ENCODE measurements at places on chromosomes 13 and 19.
A peak's percentile ranks its signal among the peaks of the same experiment; 100 is the strongest.

DNA sequence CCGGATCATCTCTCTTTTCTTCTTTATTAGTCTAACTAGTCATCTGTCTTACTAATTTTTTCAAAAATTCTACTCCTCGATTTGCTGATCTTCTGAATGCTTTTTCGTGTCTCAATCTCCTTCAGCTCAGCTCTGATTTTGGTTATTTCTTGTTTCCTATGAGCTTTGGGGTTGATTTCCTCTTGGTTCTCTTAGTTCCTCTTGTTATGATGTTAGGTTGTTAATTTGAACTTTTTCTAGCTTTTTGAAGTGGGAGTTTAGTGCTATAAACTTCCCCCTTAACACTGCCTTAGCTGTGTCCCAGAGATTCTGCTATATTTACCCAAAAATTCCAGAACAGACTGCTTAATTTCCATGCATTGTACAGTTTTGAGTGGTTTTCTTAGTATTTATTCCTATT is 3.4 kb downstream of the FCAR start:
- no peak for DNase-seq

DNA sequence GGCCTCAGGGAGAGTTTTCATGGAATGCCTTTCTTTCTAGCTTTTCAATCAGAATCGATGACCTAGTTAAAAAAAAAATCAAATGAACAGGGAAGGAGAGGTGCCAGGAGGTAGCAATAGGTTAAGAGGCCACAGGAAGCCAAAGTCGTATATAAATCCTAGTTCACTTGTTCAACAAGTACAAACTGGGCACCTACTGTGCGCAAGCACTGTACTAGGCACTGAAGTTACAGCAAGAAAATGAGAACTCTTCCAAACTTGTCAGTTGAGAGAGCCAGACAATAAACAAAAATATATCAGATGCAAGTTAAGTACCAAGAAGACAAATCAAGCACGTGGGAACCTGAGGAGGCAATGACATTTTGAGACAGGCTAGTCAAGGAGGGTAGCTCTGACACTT is 6.1 kb downstream of the SUGP2 start:
- DNase-seq = no peak

DNA sequence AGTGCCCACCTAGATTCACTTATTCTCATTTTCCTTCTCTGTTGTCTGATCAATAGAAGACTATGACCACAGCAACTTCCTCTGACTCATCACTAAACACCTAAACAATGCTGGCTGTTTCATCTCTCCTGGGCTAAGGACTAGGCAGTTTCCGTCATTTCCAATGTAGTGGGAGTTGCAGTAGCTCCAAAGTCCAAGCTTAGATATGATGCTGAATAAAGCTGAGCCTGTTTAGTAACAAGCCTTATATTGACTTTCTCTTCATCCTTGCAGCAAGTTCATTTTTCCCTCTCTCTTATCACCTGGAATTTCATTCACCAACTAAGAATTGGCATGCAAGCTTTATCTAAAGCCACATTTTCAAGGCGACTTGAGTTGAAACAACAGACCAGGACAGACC is 53.5 kb upstream of the PCDH9 start:
- no peak for DNase-seq

- no peak for DNase-seq
Measured at GRCh38 chr13:28684257-28684656, 25.3 kb downstream of the POMP start.

- no peak for DNase-seq
Measured at GRCh38 chr19:51576850-51577249, 5.8 kb downstream of the ZNF175 start.

GRCh38 chr13:79995334-79995733 is 345.6 kb downstream of the SPRY2 start:
- DNase-seq = no peak

- DNase-seq = no peak
Measured at GRCh38 chr13:20571676-20572075, 4.7 kb downstream of the IFT88 start.

DNA sequence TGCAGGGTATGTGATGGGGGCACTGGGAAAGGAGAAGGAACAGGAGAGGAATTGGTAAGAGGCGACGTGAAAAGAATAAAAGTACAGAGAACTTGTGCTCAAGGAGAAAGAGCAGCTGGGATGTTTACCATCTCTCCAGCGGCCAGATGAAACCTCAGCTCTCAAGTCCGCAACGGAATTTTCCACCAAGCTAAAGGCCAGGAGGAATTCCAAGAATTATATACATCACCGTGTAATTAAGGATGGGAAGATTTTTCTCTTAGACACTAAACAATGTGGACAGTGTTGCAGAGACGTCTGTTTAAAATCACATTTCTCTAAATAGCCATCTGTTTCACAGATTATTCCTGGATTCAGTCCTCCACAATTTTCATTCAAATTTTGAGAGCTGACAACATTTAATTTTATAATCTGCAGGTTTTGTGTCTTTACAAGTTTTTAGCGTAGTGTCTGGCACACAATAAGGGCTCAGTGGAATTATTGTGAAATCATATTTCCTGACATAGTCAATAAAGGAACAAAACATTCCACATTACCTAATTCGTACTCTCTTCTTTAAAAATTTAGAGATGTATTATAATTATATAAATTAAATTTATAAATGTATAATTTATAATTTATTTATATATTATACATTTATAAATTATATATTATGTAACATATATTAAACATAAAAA is 23.0 kb upstream of the USP29 start:
- no peak for DNase-seq

DNA sequence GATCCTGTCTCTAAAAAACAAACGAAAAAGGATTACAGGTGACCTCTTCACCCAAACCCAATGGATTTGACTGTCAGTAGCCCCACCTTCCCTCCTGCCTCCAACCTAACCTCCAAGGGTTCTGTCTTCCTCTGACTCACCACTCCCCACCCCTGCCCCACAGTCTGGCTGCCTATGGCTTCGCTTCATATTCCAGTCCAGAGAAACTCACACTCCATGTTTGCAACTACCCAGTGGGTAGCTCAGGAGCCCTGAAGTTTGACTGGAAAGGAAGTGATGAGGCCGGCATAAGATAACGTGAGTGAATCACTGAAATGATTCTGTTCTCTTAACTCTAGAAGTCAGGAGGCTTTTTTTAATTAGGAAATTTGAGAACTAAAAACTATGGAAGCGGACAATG is 303.9 kb downstream of the FOXO1 start:
- DNase-seq = no peak

- no peak for DNase-seq
Measured at GRCh38 chr13:109569958-109570711, 216.2 kb downstream of the IRS2 start.

GRCh38 chr13:73656863-73657262 is 477.3 kb downstream of the KLF12 start:
- no peak for DNase-seq

GRCh38 chr19:45408121-45408520 is 1.7 kb downstream of the POLR1G start:
- no peak for DNase-seq

- peak; percentile 26 for DNase-seq
Measured at GRCh38 chr19:38852231-38853044, 2.7 kb upstream of the HNRNPL start.

DNA sequence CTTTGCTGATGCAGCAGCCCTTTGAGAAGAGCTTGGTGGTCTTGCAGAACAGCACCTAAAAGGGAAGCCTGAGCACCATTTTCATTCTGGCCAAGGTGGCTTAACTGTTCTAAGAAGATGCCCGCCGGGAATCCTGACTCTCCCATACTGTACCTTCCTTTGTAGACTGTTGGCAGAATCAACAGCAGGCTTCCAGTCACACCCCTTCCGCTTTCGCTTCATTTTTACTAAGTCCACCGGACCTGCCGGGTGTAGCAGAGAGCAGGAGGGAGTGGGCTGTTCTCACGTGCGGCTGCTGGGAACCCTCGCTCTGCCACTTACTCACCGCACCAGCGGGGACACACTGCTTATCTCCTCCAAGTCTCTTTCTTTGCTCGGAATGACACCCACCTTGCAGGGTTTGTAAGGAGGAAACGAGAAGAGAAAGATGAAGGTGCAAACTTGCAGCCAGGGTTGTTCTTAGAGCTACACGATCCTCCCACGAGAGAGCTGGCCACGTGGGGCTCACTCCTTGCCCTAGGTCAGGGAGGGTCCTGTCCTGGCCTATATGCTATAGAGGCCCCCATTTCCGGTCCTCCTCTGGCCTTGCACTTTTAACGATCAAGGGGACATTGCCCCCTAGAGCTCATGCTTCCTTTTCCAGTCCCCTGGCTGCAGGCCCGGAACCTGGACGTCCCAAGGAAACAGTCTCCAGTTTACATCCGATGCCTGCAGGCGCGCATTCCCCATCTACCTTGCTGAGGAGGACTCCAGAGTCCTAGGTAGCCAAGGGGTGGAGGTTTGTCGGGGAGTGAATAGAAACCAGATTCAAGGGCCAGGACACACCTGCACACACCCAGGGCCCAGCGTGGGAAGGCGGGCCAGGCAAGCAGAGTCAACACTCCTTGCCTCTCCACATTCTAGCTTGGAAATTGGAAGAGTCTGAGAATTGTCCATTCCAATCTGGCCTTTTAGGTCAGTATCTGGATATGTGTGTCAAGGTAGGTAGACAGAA is 453.6 kb downstream of the IRS2 start:
- DNase-seq = no peak

DNA sequence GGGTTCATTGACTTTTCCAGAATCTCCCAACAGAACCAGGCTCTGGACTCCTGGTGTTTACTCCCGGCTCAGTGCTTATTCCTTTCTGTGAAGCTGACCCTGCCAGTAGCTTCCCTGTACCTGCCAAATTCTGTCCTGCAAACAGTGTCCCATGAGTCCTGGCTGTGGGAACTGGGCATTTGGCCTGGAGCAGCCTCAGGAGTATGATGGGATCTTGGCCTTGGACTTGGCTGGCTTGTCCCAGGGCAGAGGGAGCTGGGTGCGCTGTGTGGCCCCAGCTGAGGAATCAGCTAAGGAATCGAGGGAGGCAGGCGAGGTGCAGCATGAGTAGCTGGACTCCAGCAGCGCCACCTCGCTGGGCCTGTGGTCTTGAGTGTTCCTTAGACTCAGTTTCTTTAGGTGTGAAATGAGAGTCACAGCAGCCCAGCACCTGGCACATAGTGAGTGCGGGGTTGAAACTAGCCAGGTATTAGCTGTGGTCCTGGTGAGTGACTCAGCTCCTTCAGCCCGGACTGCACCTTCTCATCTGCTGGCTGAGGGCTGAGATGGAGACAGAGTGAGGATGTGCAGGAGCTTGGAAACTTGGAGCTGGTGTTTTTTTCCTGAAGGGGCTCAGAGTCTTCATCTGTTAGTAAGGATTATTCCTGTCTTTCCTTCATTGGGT is 10.4 kb downstream of the CLASRP start:
- no peak for DNase-seq

- DNase-seq = no peak
Measured at GRCh38 chr19:4657835-4658234, 12.3 kb downstream of the MYDGF start.

DNA sequence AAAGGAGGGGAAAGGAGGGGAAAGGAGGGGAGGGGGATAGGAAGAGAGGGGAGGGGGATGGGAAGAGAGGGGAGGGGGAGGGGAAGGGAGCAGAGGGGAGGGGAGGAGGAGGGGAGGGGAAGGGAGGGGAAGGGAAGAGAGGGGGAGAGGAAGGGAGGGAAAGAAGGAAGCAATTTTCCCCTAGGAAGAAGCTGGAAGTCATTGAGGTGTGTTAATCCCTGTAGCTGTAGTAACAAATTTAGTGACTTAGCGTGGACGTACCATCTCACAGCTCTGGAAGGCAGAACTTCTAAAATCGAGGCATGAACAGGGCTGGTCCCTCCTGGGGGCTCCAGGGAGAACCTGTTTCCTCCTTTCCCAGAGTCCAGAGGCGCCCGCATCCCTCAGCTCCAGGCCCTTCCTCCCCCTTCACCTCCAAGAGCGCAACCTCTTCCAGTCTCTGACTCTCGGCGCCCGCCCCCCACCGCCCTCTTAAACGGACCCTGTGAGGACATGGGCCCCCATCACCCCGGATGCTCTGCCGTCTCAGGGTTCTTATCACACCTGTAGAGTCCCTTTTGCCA is 5.6 kb upstream of the CDC34 start:
- no peak for DNase-seq

DNA sequence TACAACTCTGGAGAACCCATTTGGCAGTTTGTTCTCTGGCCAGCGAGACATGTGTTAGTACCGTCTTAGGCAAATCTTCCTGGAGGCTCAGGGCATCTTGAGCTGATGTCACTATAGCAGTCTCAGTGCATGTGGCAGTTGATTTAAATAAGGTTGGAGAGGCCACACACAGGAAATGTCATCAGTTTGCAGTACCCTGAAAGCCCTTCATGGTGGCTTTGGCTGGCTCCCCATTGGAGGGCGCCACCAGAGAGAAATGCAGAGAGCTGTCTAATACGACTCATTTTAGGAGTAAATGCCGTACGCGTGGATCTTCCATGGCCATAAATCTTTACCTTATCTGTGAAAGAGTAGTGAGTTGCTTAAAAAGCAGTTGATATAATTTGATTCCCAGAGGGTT is 163.1 kb downstream of the STK24 start:
- no peak for DNase-seq

- no peak for DNase-seq
Measured at GRCh38 chr19:58498316-58499020, 13.3 kb downstream of the SLC27A5 start.

GRCh38 chr13:62046512-62046911 is 630.9 kb upstream of the PCDH20 start:
- no peak for DNase-seq

GRCh38 chr13:113342820-113343691 is 20.9 kb downstream of the GRTP1 start:
- no peak for DNase-seq

DNA sequence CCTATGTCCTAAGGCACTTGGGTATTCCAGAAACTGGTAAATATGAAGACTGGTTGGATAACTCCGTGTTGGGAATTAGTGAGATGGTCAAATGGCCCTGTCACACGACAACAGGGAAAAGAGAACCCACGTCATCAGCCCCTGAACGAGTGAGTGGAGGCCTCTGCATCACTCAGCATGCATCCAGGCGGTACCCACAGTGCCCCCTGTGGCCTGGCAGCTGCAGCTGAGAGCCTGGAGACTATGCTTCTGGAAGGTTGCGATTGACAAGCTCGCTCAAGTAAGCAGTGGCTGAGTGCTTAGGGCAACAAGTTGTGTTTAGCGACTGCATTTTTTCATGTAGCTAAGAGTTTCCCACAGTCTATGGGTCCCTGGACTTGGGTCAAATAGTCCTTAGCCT is 55.9 kb downstream of the COL4A2 start:
- no peak for DNase-seq

All from stimulated activated CD4-positive, alpha-beta T cell treated with anti-CD3 and anti-CD28 coated beads, TNF-alpha, amount 100 ng/mL, for 4 hours (primary cell).